Activated gamma-delta T cell (primary cell): ENCODE measurements at places on chromosomes 12 and 14.

DNA sequence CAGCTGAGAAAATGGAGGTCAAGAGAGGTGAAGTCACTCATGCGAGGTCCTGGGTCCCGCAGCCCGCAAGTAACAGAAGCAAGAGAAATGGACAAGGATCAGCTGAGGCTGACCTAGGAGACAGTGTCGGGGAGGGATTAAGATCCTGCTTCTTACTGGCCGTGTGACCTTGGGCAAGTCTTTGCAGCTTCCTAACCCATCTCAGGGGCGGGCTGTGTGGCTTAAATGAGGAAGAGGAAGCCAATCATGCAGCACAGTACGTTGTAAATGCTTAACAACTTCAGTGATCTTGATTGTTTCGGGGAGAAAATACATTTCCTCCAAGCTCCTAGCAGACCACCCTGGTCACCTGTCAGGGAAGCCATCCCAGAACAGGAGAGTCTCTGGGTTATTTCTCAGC lies 7.1 kb upstream of the PGF start:
- no peak for DNase-seq

DNA sequence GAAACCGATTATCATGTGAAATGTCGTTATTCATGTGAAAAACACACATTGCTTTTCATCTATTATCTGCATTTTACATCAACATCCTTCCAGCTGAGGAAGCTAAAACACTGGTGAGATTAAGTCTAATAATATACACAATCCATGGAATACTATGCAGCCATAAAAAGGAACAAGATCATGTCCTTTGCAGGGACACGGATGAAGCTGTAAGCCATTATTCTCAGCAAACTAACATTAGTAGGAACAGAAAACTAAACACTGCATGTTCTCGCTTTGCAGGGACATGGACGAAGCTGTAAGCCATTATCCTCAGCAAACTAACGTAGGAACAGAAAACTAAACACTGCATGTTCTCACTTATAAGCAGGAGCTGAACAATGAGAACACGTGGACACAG lies 18.3 kb downstream of the KICS2 start:
- no peak for DNase-seq

- no peak for DNase-seq
Observed at GRCh38 chr12:59230334-59230733, 310.0 kb upstream of the LRIG3 start.

DNA sequence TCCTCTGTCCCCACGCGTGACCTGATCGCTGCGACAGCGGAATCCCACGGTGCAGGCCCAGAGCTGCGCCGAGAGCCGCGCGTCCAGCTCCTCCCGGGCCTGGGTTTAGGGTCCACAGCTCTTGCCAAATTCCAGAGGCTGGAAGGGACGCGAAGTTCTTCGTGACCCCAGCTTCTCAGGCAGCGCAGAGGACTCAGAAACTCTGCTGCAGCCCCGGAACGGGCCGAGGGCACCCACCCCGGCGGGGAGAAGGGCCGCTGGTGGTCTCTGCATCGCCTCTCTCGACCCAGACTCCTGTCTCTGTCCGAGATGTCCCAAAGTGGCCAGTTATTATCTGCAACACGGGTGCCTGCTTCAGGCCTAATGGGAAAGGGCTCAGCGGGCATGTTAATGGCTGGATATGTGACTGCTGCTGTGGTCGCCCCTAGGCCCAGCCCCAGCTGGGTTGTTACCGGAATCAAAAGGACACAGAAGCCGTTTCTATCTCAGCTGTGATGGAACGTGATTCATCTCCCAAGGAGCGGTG lies 236.4 kb downstream of the VRK1 start:
- no peak for DNase-seq

GRCh38 chr14:99546234-99546879 lies 57.6 kb downstream of the CCDC85C start:
- DNase-seq = no peak

- DNase-seq = no peak
Observed at GRCh38 chr12:50257236-50258166, 25.8 kb downstream of the LIMA1 start.

DNA sequence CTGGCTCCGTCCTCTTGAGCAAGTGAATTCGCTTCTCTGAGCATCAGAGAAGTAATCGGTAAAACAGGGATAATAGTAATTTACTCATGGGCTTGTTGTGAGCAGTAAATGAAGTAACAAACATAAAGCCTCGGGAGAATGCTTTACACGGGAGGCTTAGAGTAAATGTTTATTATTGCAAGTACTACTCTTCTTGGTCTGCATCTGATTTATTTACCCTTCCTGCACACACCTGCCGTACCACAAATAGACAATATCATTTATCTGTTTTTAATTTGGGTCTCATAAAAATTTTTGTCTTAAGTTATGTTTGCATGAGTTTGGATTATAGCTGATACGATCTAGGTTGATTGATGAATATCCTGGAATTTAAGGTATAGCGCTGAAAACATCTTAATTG lies 7.8 kb upstream of the COL2A1 start:
- no peak for DNase-seq

DNA sequence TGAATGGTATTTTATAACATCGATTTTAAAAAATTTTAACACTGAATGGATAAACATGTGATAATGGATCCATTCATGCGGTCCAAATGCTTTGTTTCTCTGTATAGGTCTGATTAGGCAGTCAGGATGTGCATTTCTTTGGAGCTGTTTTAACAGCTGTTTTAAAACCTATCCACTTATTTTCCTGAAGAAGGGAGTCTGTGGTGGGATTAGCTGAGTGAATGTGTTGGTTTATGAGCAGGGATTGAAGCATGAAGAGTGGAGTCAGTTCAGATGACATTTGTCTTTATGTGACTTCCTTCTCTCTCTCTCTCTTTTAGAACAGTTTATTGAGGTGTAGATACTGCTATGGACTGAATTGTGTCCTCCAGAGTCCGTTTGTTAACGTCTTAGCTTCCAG lies 37.7 kb downstream of the GLT8D2 start:
- no peak for DNase-seq

GRCh38 chr12:62684570-62685295 lies 218.1 kb downstream of the MON2 start:
- no peak for DNase-seq

- DNase-seq = no peak
Observed at GRCh38 chr12:88325816-88326189, 183.7 kb downstream of the TMTC3 start.

- DNase-seq = no peak
Observed at GRCh38 chr12:12748044-12748443, 30.9 kb downstream of the CDKN1B start.

DNA sequence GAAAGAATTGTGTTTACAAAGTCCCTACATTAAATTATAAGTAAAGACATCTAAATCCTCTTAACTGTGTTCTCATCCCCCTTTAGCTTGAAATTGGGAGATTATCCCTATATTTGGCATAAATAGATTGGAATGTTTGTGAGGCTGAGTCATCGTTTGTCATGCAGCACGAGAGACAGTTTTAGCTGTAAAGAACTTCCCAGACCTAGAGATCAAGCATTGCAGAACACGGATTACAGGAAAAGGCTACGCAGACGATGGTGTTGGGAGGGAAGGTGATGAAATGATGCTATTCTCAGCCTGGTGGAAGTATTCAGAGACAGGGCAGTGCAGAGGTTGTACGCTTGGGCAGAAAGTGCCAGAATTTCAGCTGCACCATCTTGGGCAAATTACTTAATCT lies 93.8 kb downstream of the PTPRB start:
- no peak for DNase-seq
